Tibial artery (tissue), 4 donors: ENCODE measurements at places on chromosomes 5 and 9.

GRCh38 chr5:83417884-83418283 lies 53.7 kb upstream of the VCAN start:
- no peak for DNase-seq
- no peak overlapping the region for H3K4me3 ChIP-seq
- no peak overlapping the region for H3K27ac ChIP-seq

DNA sequence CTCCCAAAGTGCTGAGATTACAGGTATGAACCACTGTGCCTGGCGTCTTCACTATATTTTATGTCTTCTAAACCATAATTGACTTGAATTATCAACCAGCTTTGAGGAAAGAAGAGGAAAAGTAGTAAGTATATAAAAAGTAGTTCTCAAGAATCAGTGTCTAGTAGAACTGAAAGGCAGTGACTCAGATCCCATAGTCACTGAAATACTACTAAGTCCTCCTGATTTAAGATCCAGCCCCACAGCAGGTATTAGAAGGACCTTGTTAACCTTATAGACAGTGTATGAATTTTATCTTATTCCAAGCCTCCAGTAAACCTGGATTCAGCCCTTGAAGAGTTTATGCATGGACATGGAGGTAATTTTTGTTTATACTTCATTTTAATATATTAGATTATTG lies 31.5 kb downstream of the LNPEP start:
- no peaks in the 10 kb centered on the region for H3K36me3 ChIP-seq
- no peak for DNase-seq
- peak overlapping the region; percentile 31 for H3K27ac ChIP-seq
- H3K27me3 ChIP-seq, result no peaks in the 10 kb centered on the region
- H3K4me1 ChIP-seq, result peaks cover 39% of the 10 kb centered on the region

GRCh38 chr9:126980231-126980630 lies 65.6 kb downstream of the RALGPS1 start:
- no peak for DNase-seq
- no peak overlapping the region for H3K4me3 ChIP-seq
- H3K36me3 ChIP-seq, result no peaks in the 10 kb centered on the region

GRCh38 chr9:31587146-31587545 lies 797.3 kb upstream of the ACO1 start:
- H3K4me3 ChIP-seq, result no peak overlapping the region
- no peak for DNase-seq

DNA sequence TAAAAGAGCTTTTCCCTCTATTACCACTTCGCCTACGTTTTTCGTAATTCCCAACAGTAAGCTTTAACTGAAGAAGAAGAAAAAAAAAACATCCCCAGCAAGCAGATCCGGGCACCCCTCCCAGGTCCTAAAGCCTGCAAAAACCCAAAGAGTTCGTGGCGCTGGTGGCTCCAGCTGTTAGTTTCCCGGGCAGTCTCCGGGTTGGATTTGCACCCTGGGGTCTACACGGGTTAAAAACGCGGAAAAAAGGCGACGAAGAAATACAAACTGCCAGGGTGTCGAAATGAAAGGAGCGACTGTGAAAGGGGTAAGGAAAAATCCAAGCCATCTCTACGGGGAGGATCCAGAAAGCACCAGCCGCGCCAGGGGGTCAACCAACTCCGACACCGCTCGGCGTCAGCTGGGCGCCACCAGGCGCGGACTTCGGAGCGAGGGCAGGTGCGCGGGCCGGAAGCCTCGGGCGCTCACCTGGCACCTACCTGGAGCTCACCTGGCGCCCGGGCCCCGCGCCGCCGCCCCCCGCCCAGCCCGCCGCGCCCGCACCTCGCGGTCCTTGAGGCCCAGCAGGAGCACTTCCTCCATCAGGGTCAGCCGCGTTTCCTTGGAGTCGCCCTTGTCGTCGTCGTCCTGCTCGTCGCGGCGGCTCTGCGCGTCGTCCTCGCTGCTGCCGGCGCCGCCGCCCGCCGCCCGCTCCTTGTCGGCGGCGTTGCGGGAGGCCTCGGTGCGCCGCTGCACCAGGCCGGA lies 680 bp downstream of the GOLPH3 start:
- H3K4me3 ChIP-seq, result peak overlapping the region; percentile 100
- H3K4me1 ChIP-seq, result peaks cover 27% of the 10 kb centered on the region
- DNase-seq, result peak; percentile 88
- H3K36me3 ChIP-seq, result peaks cover 10% of the 10 kb centered on the region

DNA sequence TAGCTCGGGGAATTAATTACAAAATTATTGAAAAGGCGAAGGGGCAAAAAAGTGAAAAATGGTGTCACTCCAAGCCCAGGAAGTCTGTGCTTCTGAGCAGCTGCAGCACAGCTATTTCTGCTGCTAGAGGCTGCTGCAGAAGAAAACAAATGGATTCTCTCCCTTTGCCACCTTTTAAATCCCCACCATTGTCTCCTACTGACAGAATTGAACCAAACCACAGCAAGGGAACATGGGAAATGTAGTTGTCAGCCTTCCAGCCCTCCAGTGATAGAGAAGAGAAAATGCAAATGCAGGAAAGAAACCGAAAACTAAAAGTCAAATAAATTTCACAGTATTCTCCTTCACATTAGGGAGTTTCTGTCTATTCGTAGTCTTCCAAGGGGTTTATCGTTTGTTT lies 33.4 kb upstream of the CDC42SE2 start:
- H3K36me3 ChIP-seq, result no peaks in the 10 kb centered on the region
- no peak overlapping the region for H3K4me3 ChIP-seq
- no peak for DNase-seq

GRCh38 chr9:4604678-4605095 lies 57.4 kb upstream of the PLPP6 start:
- H3K27ac ChIP-seq, result no peak overlapping the region
- peak; percentile 72 for DNase-seq
- H3K4me1 ChIP-seq, result no peaks in the 10 kb centered on the region
- no peak overlapping the region for H3K4me3 ChIP-seq

DNA sequence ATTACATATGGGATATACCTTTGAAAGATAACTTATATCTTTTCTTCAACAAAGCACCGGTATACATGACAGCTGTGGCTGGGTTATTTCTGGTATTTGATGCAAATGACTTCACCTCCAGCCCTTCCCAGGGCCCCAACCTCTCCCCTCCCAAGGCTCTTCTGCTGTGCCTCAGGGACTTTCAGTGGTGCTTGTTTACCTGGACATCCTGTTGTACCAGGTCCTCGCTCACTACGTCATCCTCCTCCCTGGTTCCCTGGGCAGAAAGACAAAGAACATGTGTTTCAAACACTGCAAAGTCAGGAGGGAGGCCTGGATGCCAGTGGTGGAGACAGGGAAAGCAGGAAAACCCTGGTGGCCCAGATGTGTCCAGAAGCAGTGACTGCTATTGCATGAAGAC lies 23.4 kb downstream of the ANXA6 start:
- no peak overlapping the region for H3K27ac ChIP-seq
- H3K27me3 ChIP-seq, result no peaks in the 10 kb centered on the region
- H3K36me3 ChIP-seq, result peaks cover 100% of the 10 kb centered on the region

DNA sequence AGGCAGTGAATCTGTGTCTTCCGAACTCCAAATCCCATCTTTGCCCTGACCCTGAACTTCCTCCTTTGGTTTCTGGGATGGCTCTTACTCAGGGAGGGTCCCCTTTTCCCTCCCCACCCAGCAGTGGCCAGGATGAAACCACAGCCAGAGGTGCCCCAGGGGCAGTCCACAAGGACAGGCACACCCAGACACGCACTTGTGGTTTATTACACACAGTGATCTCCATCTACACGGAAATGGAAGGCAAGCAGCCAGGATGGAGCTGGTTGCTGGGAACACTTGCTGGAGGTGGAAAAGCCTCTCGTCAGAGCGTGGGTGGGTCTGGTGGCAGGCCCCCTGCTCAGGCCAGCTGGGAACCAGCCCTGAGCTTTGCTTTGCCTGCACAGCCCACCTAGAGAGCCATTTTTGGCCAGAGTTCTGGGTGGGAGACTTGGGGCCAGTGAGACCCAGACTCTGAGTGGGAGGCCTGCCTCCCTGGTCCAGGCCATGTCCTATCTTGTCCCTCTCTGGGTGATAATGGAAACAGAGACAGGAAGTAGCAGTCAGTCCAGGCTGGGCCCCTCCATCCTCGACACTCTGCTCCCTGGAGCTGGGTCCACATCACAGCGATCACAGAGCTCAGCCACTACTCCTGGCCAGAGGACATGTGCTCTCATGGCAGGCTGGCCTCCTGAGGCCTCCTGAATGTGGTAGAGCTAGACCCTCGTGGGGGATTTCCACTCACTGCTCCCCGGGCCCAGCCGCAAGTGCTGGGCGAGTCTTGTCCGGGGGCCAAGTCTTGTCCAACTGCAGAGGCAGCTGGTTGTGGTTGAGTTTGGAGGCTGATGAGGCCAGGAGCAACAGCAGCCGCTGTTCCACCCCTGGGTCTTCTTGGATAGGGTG lies 5.1 kb upstream of the PHYKPL start:
- H3K4me3 ChIP-seq, result no peak overlapping the region
- no peaks in the 10 kb centered on the region for H3K27me3 ChIP-seq
- H3K27ac ChIP-seq, result no peak overlapping the region
- no peak for DNase-seq
- no peaks in the 10 kb centered on the region for H3K36me3 ChIP-seq

DNA sequence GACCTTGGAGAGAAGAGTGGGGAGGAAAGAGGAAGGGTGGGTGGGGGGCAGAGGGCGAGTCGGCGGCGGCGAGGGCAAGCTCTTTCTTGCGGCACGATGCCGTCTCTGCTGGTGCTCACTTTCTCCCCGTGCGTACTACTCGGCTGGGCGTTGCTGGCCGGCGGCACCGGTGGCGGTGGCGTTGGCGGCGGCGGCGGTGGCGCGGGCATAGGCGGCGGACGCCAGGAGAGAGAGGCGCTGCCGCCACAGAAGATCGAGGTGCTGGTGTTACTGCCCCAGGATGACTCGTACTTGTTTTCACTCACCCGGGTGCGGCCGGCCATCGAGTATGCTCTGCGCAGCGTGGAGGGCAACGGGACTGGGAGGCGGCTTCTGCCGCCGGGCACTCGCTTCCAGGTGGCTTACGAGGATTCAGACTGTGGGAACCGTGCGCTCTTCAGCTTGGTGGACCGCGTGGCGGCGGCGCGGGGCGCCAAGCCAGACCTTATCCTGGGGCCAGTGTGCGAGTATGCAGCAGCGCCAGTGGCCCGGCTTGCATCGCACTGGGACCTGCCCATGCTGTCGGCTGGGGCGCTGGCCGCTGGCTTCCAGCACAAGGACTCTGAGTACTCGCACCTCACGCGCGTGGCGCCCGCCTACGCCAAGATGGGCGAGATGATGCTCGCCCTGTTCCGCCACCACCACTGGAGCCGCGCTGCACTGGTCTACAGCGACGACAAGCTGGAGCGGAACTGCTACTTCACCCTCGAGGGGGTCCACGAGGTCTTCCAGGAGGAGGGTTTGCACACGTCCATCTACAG lies 760 bp downstream of the NPR3 start:
- H3K36me3 ChIP-seq, result no peaks in the 10 kb centered on the region
- H3K27me3 ChIP-seq, result no peaks in the 10 kb centered on the region
- no peaks in the 10 kb centered on the region for H3K4me1 ChIP-seq
- peak overlapping the region; percentile 77 for H3K27ac ChIP-seq
- DNase-seq, result peak; percentile 85
- H3K4me3 ChIP-seq, result peak overlapping the region; percentile 76

- H3K27ac ChIP-seq, result no peak overlapping the region
- peak overlapping the region; percentile 26 for H3K4me3 ChIP-seq
- H3K36me3 ChIP-seq, result no peaks in the 10 kb centered on the region
These were observed 91.4 kb downstream of the LMX1B start for GRCh38 chr9:126704892-126705766.

DNA sequence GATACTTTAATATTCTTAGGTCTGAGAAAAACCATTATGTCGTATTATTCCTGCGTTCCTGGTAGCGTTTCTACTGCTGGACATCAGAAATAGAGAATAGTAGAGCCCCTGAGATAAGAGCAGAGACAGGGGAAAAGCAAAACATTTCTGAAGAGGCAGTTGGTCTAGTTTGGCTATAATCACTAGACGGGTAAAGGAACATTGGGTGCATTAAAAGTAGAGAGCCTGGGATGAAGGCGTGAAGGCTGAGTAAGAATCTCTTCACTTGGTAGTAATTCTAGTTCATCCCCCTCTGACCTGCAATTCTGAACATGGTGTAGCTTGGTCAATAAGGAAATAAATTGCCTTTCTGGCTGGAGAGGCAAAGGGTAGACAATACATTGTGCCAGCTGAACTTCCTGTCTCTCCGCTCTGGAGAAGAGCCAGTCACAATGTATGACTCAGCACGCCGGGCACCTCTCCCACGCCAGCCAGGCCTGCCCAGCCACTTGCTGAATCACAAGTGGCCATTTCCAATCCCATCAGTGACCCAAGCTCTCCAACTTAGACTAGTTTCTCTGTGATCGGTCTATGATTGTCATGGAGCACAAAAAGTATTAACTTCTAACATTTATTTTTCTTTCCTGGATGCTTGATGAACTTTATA lies 75.4 kb downstream of the STK32A start:
- peak; percentile 92 for DNase-seq
- peak overlapping the region; percentile 54 for H3K27ac ChIP-seq
- H3K4me1 ChIP-seq, result peaks cover 7% of the 10 kb centered on the region
- no peaks in the 10 kb centered on the region for H3K27me3 ChIP-seq
- H3K36me3 ChIP-seq, result no peaks in the 10 kb centered on the region
